Aorta (tissue), 5 donors: ENCODE measurements at places on chromosomes 2 and 18. TPM values are rescaled to one million over a fixed set of nuclear protein-coding genes. Genes with fewer than 3 reads are reported as not detected.

LOXHD1 gene
- 0.16 TPM for total RNA-seq

STRADB gene
- 17.7 TPM for total RNA-seq

GAD1 gene
- 7.8 TPM for total RNA-seq

TRIB2 gene
- total RNA-seq: 63.4 TPM

MC4R gene
- total RNA-seq: not detected

VSNL1 gene
- not detected for total RNA-seq

INSIG2 gene
- 43.2 TPM for total RNA-seq

GALNT13 gene
- 0.78 TPM for total RNA-seq

INPP5D gene
- 21.1 TPM for total RNA-seq

GRCh38 chr2:187590175-187590574 lies 35.9 kb upstream of the TFPI start:
- no peak for DNase-seq
- no peaks in the 10 kb centered on the region for H3K27me3 ChIP-seq
- no peaks in the 10 kb centered on the region for H3K36me3 ChIP-seq
- no peaks in the 10 kb centered on the region for H3K4me1 ChIP-seq

GRCh38 chr18:43627848-43628530 lies 350.7 kb upstream of the SYT4 start:
- no peak overlapping the region for H3K27ac ChIP-seq
- no peak overlapping the region for H3K4me3 ChIP-seq
- no peaks in the 10 kb centered on the region for H3K27me3 ChIP-seq
- H3K36me3 ChIP-seq: no peaks in the 10 kb centered on the region
- H3K4me1 ChIP-seq: no peaks in the 10 kb centered on the region
- DNase-seq: no peak

DNA sequence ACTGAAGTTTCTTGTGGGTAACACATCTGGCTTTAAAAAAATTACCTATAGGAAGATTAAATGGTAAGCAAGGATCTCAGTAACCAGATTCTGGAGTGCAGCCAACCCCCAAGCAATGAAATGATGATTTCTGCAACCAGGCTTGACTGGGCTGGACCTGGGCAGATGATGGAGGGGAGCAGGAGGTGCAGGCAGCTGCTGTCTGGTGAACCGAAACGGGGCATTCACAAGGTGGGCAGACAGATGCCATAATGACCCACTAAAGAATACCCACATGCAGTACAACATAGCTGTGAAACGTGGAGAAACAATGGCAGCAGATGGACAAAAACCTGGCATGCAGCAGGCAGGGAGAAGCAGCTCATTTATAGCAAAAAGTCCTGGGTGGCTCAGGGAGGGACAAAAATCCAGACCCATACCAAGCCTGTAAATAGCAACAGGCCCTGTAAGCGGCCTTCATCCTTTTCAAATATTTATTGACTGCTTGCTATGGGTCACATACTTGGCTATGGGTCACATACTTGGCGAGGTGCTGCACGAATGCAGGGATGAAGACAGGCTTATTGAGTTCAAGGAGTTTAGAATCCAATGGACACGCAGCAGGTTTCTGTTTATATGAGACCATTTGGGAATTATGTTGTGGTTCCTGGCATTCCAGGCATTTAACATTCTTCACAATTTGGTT lies 244.7 kb downstream of the HRH4 start:
- H3K4me1 ChIP-seq: no peaks in the 10 kb centered on the region
- no peaks in the 10 kb centered on the region for H3K36me3 ChIP-seq
- H3K27me3 ChIP-seq: no peaks in the 10 kb centered on the region
- H3K4me3 ChIP-seq: no peak overlapping the region

GRCh38 chr2:205076405-205076804 lies 531.1 kb downstream of the PARD3B start:
- no peaks in the 10 kb centered on the region for H3K27me3 ChIP-seq
- no peak overlapping the region for H3K27ac ChIP-seq
- H3K4me1 ChIP-seq: no peaks in the 10 kb centered on the region
- DNase-seq: no peak
- H3K4me3 ChIP-seq: no peak overlapping the region
- H3K36me3 ChIP-seq: no peaks in the 10 kb centered on the region

GRCh38 chr2:85524336-85524908 lies 14.5 kb upstream of the MAT2A start:
- no peak for DNase-seq
- H3K27me3 ChIP-seq: no peaks in the 10 kb centered on the region
- no peak overlapping the region for H3K4me3 ChIP-seq
- no peaks in the 10 kb centered on the region for H3K36me3 ChIP-seq

- no peaks in the 10 kb centered on the region for H3K36me3 ChIP-seq
- no peak overlapping the region for H3K27ac ChIP-seq
- DNase-seq: no peak
- H3K4me1 ChIP-seq: no peaks in the 10 kb centered on the region
Observed at GRCh38 chr2:3073704-3074103, 303.9 kb downstream of the EIPR1 start.

- H3K36me3 ChIP-seq: no peaks in the 10 kb centered on the region
- H3K27ac ChIP-seq: no peak overlapping the region
- H3K4me1 ChIP-seq: no peaks in the 10 kb centered on the region
- DNase-seq: no peak
Observed at GRCh38 chr2:159716857-159717256, 4.6 kb downstream of the MARCHF7 start.

- no peaks in the 10 kb centered on the region for H3K4me1 ChIP-seq
- H3K4me3 ChIP-seq: no peak overlapping the region
- peaks cover 2% of the 10 kb centered on the region for H3K36me3 ChIP-seq
- no peak overlapping the region for H3K27ac ChIP-seq
- H3K27me3 ChIP-seq: no peaks in the 10 kb centered on the region
Observed at GRCh38 chr2:30625701-30626100, 178.7 kb downstream of the LCLAT1 start.

- H3K4me3 ChIP-seq: no peak overlapping the region
- peaks cover 1% of the 10 kb centered on the region for H3K36me3 ChIP-seq
- H3K27me3 ChIP-seq: no peaks in the 10 kb centered on the region
- no peak overlapping the region for H3K27ac ChIP-seq
- no peaks in the 10 kb centered on the region for H3K4me1 ChIP-seq
Observed at GRCh38 chr2:62881162-62881795, 169.4 kb upstream of the OTX1 start.

- H3K27ac ChIP-seq: no peak overlapping the region
- DNase-seq: no peak
- no peaks in the 10 kb centered on the region for H3K27me3 ChIP-seq
Observed at GRCh38 chr2:99638791-99639190, 149.0 kb upstream of the REV1 start.

DNA sequence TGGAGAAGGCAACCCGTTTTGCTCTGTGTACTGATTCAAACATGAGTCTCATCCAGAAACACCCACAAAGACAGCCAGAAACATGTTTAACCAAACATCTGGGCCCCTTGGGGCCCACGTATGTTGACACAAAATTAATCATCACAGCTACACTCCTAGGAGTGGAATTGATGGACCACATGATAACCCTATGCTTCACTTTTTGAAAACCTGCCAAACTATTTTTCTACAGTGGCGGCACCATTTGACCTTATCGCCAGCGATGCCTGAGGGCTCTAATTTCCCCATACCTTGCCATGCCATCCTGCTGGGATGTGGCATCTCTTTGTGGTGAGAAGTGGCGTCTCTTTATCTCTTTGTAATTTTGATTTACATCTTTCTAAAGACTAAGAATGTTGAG lies 38.5 kb downstream of the PSMG2 start:
- no peak for DNase-seq
- no peak overlapping the region for H3K4me3 ChIP-seq
- H3K36me3 ChIP-seq: no peaks in the 10 kb centered on the region
- H3K4me1 ChIP-seq: no peaks in the 10 kb centered on the region
- H3K27me3 ChIP-seq: no peaks in the 10 kb centered on the region
- no peak overlapping the region for H3K27ac ChIP-seq

DNA sequence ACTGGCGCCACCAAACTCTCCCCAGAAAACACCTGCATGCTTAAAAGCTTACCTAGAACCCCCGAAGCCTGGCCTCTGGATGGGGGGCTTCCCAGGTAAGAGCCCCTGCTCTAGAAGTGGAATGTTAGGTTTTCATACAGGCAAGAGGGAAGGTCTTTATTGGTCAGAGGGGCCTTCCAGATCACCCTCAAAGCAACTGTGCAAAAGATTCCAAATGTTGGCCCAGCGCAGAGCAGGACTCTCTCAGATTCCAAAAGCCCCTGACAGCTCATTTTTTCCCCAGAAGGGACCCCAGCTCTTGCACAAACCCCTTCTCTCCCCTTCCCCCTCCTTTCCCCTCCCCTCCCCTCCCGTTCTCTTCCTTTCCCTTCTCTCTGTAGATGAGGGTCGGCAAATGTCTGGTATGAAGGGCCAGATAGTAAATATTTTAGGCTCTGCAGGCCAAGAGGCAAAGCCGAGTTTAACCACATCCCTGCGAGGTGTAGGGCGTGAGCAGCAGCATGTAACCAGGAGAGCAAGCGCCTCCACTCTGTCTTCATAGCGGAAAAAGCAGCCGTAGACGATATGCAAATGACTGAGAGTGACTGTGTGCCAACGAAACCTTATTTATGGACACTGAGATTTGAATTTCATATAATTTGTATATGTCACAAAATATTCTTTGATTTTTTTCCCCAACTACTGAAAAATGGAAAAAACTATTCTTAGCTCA lies 116.9 kb downstream of the SMAD7 start:
- H3K27me3 ChIP-seq: no peaks in the 10 kb centered on the region
- peak; percentile 44 for DNase-seq
- no peak overlapping the region for H3K4me3 ChIP-seq
- no peak overlapping the region for H3K27ac ChIP-seq
- H3K36me3 ChIP-seq: no peaks in the 10 kb centered on the region
- peaks cover 4% of the 10 kb centered on the region for H3K4me1 ChIP-seq

GRCh38 chr2:173357346-173357745 lies 2.7 kb downstream of the CDCA7 start:
- no peak for DNase-seq
- H3K36me3 ChIP-seq: no peaks in the 10 kb centered on the region
- H3K27ac ChIP-seq: no peak overlapping the region
- no peaks in the 10 kb centered on the region for H3K27me3 ChIP-seq
- H3K4me3 ChIP-seq: no peak overlapping the region
- H3K4me1 ChIP-seq: no peaks in the 10 kb centered on the region

- DNase-seq: no peak
- H3K4me3 ChIP-seq: no peak overlapping the region
- no peaks in the 10 kb centered on the region for H3K4me1 ChIP-seq
- H3K27me3 ChIP-seq: no peaks in the 10 kb centered on the region
Observed at GRCh38 chr18:65403534-65403933, 347.3 kb upstream of the CDH7 start.

DNA sequence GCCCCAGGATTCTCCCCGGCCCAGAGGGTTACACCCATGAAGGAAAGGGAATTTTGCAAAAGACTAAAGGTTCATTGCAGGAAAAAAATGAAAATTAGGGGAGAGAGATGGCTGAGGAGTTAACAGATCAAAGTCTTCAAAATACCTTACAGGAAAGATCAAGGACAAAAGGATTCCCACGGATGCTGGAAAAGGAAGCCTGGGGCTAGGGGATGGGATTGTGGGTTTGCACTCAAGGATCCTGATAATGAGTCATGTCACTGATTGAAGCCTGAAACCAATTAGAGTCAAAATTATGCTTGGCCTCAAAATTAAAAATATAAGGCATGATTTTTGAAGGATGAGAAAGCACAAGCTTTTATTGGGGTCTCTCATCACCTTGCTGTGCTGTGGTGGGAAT lies 32.6 kb upstream of the COPS8 start:
- H3K27me3 ChIP-seq: no peaks in the 10 kb centered on the region
- H3K27ac ChIP-seq: no peak overlapping the region
- no peak overlapping the region for H3K4me3 ChIP-seq
- DNase-seq: no peak
- no peaks in the 10 kb centered on the region for H3K36me3 ChIP-seq

DNA sequence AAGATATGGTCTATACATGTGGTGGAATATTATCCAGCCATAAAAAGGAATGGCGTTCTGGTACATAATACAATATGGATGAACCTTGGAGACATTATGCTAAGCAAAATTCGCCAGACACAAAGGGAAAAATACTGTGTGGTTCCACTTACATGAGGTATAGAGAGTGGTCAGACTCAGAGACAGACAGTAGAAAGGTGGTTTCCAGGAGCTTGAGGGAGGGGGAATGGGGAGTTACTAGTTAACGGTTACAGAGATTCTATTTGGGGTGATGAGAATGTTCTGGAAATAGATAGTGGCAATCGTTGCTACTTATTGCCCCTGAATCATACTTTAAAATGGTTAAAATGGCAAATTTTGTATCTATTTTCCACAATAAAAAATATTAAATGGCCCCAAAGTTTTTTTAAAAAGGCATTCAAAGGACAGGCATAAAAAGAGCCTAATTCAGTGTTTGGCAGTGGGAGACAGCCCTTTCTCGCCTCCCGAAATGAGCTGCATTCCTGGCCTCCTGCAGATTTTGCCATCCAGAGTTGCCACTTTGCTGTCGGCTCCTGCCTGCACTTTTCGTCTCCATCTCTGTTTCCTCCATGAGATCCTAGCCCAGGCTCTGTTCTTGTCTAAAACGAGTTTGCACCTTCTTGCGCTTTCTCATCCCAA lies 13.5 kb downstream of the TNFRSF11A start:
- DNase-seq: no peak
- H3K4me1 ChIP-seq: no peaks in the 10 kb centered on the region
- no peak overlapping the region for H3K4me3 ChIP-seq
- H3K27me3 ChIP-seq: no peaks in the 10 kb centered on the region

GRCh38 chr2:28387082-28387960 lies 5.3 kb upstream of the FOSL2 start:
- no peak for DNase-seq
- H3K27me3 ChIP-seq: no peaks in the 10 kb centered on the region
- no peaks in the 10 kb centered on the region for H3K36me3 ChIP-seq
- no peaks in the 10 kb centered on the region for H3K4me1 ChIP-seq
- no peak overlapping the region for H3K27ac ChIP-seq

DNA sequence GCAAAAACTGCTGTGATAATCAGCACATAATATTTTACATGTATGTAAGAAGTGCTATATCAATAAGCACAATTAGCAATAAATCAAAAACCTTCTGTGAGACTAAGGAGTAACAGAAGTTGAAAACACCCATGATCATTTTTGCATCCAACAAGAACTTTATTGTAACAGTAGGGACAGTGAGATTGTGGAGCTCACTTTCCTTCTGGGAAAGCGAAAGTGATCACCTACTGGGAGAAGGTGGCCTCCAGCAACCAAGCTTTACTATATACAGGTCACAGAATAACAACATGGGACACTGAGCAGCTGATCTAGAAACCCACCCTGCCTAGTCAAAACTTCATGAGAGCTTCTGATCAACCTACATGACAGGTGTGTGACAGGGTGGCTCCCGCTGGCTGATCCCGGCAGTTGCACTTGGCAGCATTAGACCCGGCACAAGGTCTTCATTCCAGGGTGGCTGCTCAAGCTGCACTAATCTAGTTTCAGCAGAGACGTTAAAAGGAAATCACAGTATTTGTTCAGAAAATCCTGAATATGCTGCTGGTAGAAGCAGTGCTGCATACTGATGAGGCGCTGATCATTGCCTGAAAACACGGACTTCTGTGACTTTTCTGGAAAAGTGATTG lies 63.5 kb upstream of the ARL5A start:
- no peaks in the 10 kb centered on the region for H3K36me3 ChIP-seq
- no peak for DNase-seq
- H3K27me3 ChIP-seq: no peaks in the 10 kb centered on the region
- H3K4me3 ChIP-seq: peak overlapping the region; percentile 49
- no peaks in the 10 kb centered on the region for H3K4me1 ChIP-seq
- no peak overlapping the region for H3K27ac ChIP-seq

- H3K36me3 ChIP-seq: no peaks in the 10 kb centered on the region
- no peaks in the 10 kb centered on the region for H3K4me1 ChIP-seq
- H3K27me3 ChIP-seq: no peaks in the 10 kb centered on the region
Observed at GRCh38 chr2:73987109-73987947, 2.6 kb downstream of the TET3 start.

- no peak for DNase-seq
- H3K27ac ChIP-seq: no peak overlapping the region
- no peak overlapping the region for H3K4me3 ChIP-seq
- H3K36me3 ChIP-seq: no peaks in the 10 kb centered on the region
Observed at GRCh38 chr2:176931588-176932563, 280.7 kb upstream of the HNRNPA3 start.
